ENCODE measurements at places on chromosomes 7 and 10.
A peak's percentile ranks its signal among the peaks of the same experiment; 100 is the strongest.

DNA sequence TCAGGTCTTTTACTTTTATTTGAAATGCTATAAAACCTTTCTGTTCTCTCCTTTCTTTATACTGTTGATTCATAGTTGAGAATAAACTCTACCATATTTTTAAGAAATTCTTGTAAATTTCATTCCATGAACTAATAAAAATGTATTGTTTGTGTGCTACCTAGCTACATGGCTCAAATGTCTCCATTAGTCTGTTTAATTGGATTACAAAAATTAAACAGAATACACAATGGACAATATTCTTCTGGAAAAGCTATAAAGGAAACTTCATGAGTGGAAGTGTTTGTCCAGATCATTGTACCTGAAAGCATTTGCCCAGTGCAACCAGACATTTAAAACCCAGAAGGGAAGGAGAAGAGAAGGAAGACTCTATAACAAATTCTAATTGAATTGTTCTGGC lies 20.1 kb downstream of the KCND2 start:
- DNase-seq = no peak

- no peak for DNase-seq
These were observed 53.5 kb downstream of the ZNF467 start for GRCh38 chr7:149719912-149720335.

GRCh38 chr7:31550432-31550831 lies 36.5 kb downstream of the ITPRID1 start:
- DNase-seq = no peak

GRCh38 chr7:45704683-45705016 lies 130.5 kb downstream of the ADCY1 start:
- DNase-seq = no peak

- DNase-seq = no peak
These were observed 16.9 kb downstream of the PRF1 start for GRCh38 chr10:70585578-70586169.

- DNase-seq = no peak
These were observed 208.2 kb downstream of the WDR11 start for GRCh38 chr10:121059351-121059750.

DNA sequence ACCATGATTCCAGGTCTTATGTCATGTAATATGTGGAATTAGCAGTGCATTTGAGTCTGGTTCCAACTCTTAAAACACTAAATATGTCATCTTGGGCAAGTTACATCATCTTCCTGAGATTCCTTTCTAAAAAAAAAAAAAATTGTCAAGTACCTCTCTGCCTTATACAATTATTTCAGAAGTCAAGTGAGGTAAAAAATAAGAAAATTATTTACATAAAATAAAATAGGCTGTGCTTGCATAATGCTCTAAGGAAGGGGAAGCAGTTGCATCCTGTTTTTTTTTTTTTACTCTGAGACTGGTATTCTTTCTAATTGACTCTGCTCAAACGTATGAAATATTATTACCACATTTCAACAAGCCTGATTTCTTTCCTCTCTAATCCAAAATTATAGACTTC lies 55.1 kb upstream of the SEMA3A start:
- DNase-seq = no peak

DNA sequence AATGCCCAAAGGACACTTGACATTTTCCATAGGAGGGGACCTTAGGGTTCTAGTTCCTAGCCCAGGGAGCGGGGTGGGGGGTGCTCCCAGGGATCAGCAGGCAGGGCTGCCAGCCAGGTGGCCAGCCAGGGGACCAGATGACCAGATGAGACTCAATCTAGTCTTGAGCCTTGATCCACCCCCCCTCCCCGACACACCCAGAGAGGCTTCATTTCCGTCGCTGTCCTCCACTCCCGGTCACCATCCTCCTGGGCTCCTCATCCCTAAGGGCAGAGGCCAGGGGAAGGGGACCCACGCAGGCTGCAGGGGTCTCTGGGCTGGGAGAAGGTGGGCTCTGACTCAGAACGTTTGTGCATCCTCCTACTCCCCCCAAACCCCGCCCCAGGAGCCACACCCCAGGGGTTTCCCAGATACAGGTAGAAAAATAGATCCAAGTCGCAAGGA lies 1.0 kb downstream of the STX1A start:
- no peak for DNase-seq

GRCh38 chr10:131354380-131354779 lies 42.9 kb upstream of the TCERG1L start:
- peak; percentile 11 for DNase-seq

GRCh38 chr10:132328738-132329137 lies 3.3 kb upstream of the LRRC27 start:
- DNase-seq = no peak

GRCh38 chr7:4479367-4480039 lies 202.6 kb upstream of the FOXK1 start:
- peak; percentile 69 for DNase-seq

DNA sequence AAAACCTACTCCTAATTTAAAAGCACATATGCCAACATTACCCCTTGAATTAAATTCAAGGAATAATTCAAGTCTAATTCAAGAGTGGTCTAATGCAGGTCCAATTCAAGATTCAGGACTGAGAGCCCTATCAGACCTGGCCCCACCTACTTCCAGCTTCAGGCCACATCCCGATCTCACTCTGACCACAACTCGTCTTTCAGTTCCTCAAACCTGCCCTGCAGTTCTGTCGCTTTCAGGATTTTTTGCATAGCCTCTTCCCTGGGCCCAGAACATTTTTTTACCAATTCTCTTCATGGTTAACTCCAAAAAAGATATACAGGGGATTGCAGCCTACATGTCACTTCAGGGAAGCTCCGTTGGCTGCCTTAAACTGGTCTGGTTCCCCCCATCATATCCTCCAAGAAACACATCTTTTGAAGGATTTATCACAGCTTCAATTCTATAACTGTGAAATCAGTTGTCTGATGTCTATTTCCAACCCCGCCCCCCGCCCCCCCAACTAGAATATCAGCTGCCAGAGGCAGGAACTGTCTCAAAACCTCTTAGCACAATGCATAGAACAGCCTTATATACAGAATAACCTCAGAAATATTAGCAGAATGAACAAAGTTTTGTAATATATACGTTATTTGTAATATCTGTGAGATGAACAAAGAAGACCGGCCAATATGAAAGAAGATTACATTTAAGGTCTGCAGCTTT lies 20.8 kb downstream of the CCDC6 start:
- DNase-seq = peak; percentile 79

GRCh38 chr10:107341281-107341680 lies 176.8 kb upstream of the SORCS1 start:
- no peak for DNase-seq

- DNase-seq = no peak
These were observed 114.4 kb downstream of the RTKN2 start for GRCh38 chr10:62154231-62154630.

GRCh38 chr10:21972584-21972983 lies 30.9 kb downstream of the DNAJC1 start:
- no peak for DNase-seq

GRCh38 chr7:66804001-66804400 lies 63.5 kb downstream of the RABGEF1 start:
- no peak for DNase-seq

DNA sequence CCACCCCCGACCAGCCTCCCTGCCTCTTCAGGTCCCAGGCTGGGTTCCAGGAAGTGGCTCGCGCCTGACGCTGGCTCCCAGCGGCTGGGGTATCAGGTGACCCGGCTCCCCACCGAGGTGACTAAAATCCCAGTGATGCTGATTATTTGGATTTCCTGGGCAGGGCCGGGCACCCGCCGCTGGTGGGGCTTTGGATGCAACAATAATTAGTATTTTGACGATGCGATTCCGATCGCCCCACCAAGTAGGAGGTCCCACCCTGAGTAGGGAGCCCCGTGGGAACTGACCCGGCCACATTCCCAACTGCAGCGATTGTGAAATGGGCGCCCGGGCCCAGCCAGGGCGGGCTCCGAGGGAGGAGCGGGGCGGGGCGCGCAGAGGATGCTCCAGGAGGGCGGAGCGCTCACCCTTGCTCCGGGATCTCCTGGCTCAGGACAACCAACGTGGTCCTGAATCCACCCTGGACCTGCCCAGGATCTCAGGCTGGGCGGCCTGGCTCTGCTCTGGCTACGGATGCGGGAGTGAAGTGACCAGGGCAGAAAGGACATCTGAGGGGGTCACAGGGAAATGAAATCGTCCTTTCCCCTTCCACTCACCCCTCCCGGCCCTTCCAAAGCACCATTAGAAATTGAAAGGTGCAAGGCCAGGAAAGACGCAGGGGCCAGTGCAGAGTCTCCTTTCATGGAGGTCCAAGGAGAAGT lies 32.6 kb downstream of the DUSP5 start:
- DNase-seq = no peak

GRCh38 chr10:67976292-67977245 lies 92.1 kb downstream of the SIRT1 start:
- peak; percentile 67 for DNase-seq

- DNase-seq = peak; percentile 55
These were observed 130.1 kb downstream of the CELF2 start for GRCh38 chr10:11147722-11148121.

GRCh38 chr10:57964351-57964750 lies 303.3 kb downstream of the IPMK start:
- no peak for DNase-seq

- DNase-seq = no peak
These were observed 35.1 kb downstream of the LRRC20 start for GRCh38 chr10:70347321-70347720.

DNA sequence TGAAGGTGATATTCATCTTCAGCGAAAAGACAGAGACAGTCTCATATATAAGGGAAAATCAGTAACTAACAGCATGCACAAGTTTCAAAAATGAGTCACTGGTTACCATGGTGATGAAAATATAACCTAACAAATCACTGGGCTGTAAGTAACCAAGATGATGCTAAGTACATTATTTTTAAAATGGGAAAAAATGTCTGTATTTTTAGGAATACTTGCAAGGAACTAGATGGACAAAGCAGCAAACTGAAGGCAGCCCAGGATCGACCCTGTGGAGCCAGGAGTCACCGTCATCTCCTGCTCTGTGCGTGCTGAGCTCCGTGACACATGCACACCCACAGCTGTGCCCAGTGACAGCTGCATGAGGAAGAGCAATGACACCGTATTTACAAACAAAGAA lies 137.3 kb downstream of the ELMO1 start:
- DNase-seq = no peak

DNA sequence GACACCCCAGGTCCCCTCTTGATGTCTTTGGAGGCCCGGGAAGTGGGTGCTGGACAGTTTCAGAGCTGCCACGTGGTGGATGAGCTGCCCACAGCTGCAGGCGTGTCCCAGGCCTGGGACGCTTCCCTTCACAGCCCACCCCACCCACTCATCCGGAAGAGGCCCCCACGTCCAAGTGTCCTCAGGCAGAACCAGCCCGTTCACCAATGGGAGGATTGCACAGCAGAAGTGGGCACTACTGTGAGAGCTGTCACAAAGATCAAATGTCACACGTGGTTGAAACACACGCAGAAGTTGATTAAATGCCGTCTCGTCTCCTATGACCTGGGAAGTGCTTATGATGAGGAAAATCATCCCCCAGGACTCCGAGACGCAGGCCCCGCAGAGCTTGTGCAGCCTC lies 52.9 kb downstream of the STK32C start:
- DNase-seq = no peak

GRCh38 chr7:82202107-82202506 lies 241.5 kb downstream of the CACNA2D1 start:
- DNase-seq = no peak

- no peak for DNase-seq
These were observed 41.2 kb downstream of the ADCYAP1R1 start for GRCh38 chr7:31093282-31093681.

GRCh38 chr10:21661087-21661486 lies 127.1 kb downstream of the MLLT10 start:
- DNase-seq = no peak

GRCh38 chr10:100267239-100268104 lies at the start of gene CWF19L1:
TSS of gene CWF19L1 (minus strand) at chr10:100267638. CDS start at chr10:100267593, 45 bp downstream.
- peak; percentile 69 for DNase-seq

GRCh38 chr10:31702005-31702404 lies 226.6 kb downstream of the ARHGAP12 start:
- no peak for DNase-seq

DNA sequence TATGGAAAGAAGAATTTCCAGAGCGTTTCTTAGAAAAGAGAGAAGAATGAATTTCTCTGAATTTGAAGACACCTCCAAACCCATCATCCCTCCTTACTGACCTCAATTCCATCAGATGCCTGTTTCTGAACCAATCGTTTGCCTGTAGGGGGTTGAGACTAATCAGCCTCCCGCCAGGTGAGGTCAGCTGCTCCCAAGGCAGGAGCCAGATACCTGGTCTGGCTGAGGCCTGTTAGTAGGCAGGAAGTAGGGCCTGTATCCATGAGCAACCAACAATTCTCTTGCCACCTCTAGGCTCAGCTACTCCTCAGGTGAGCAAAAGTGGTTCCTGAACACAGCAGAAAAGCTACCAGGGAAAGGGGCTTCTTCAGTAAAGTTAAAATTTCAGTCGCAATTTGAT lies 50.3 kb downstream of the HTR5A start:
- no peak for DNase-seq

DNA sequence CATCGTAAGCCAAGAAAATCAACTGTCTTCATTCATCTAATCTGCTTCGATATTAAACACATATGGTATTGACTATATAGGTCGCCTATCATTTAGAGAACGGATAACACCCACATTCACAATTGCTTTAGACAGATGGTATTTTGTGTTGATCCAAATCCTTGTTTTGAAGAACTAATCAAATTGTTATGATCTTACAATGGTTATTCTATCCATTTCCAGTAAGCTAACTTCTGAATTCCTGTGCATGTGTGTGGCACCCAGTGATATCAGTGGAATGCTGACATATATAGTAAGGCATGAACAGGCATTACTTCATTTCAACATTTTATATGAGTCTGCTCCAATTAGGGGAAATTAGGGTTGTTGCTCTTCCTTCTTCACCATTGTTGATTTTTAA lies 98.8 kb downstream of the SEMA3E start:
- no peak for DNase-seq

DNA sequence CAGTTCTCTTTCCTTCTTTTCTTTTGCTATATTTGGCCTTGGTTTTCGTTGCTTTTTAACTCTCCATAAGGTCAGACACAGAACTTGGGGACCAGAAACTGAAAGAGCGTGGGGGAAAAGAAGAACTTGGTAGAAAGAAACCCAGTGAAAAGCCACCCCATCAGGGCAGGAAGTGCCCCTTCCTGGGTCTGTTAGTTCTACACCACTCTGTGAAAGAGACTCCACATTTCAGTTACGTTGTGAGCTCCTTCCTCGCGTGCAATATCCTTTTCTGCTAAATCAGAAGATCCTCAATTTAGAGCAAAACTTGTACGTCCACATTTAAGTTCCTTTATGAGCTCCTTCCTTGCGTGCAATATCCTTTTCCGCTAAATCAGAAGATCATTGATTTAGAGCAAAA lies 220.6 kb upstream of the FOXK1 start:
- no peak for DNase-seq

- DNase-seq = peak; percentile 71
These were observed 2.8 kb upstream of the PPP1R3C start for GRCh38 chr10:91635401-91636400.

GRCh38 chr7:41134300-41135255 lies 568.3 kb downstream of the INHBA start:
- DNase-seq = no peak

- DNase-seq = no peak
These were observed 79.1 kb downstream of the USP6NL start for GRCh38 chr10:11532306-11532705.

- no peak for DNase-seq
These were observed 41.6 kb downstream of the PIK3AP1 start for GRCh38 chr10:96678725-96679124.

- no peak for DNase-seq
These were observed 182.0 kb upstream of the THSD7A start for GRCh38 chr7:12013983-12014382.

- DNase-seq = peak; percentile 46
These were observed 67.9 kb upstream of the PRKCQ start for GRCh38 chr10:6647811-6648526.

GRCh38 chr7:40221836-40222235 lies 87.0 kb downstream of the SUGCT start:
- DNase-seq = no peak
